Mammary microvascular endothelial cell (primary cell): ENCODE measurements at places on chromosomes 2 and 18. TPM values are rescaled to one million over a fixed set of nuclear protein-coding genes. Genes with fewer than 3 reads are reported as not detected.

ABCB11 gene
- under 0.01 and 0.05 TPM in 2 replicates for total RNA-seq

LRRC30 gene
- not detected in 2 replicates for total RNA-seq

ACVR1C gene
- not detected in 2 replicates for total RNA-seq

C2orf80 gene
- total RNA-seq = not detected in 2 replicates

KLHL14 gene
- total RNA-seq = 0.25 TPM in 1 of 2 replicates, not detected in the other

FAM161A gene
- 1.5 and 1.7 TPM in 2 replicates for total RNA-seq

IRS1 gene
- total RNA-seq = 0.05 and 0.07 TPM in 2 replicates

OR6B2 gene
- total RNA-seq = not detected in 2 replicates

SLC66A3 gene
- 25.0 and 30.0 TPM in 2 replicates for total RNA-seq

SERPINB4 gene
- total RNA-seq = not detected in 2 replicates

DNAJC5G gene
- not detected in 2 replicates for total RNA-seq

PARD6G gene
- total RNA-seq = 1.1 and 1.9 TPM in 2 replicates

DQX1 gene
- total RNA-seq = not detected in 2 replicates

CLIP4 gene
- 16.3 and 17.4 TPM in 2 replicates for total RNA-seq

RAB10 gene
- total RNA-seq = 93.2 and 93.3 TPM in 2 replicates

TTN gene
- 0.79 and 4.7 TPM in 2 replicates for total RNA-seq

CD8A gene
- not detected in 2 replicates for total RNA-seq

UGT1A10 gene
- total RNA-seq = not detected in 2 replicates

RUFY4 gene
- not detected in 2 replicates for total RNA-seq

REG1B gene
- total RNA-seq = not detected in 2 replicates

CCDC148 gene
- 0.20 TPM in 1 of 2 replicates, not detected in the other for total RNA-seq

SERPINB3 gene
- total RNA-seq = not detected in 2 replicates

DOK6 gene
- total RNA-seq = under 0.01 TPM in 1 of 2 replicates, not detected in the other

COL4A3 gene
- total RNA-seq = not detected in 2 replicates

CDH2 gene
- total RNA-seq = 13.5 and 16.9 TPM in 2 replicates

HK2 gene
- 4.0 and 4.8 TPM in 2 replicates for total RNA-seq

ERBB4 gene
- under 0.01 and 0.07 TPM in 2 replicates for total RNA-seq

CABLES1 gene
- total RNA-seq = 11.9 and 18.5 TPM in 2 replicates
